ENCODE measurements at places on chromosomes 1 and 21.

DNA sequence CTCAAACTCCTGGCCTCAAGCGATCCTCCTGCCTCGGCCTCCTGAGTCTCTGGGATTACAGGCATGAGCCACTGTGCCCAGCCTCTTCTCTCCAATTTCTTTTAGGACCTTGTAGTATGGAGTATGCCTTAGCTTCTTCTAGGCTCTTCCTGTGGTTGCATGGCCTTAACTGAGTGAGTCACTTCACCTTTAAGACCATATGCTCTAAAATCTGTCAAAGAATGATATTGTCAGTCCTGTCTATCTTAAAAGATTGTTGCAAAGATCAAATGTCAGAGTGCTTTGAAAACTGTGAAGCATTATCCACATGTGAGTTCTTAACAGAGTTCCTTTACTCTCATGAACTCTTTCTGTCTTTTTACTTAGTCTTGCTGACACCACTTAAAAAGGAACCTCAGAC is 37.2 kb downstream of the ATP2B4 start:
- no peak for DNase-seq

DNA sequence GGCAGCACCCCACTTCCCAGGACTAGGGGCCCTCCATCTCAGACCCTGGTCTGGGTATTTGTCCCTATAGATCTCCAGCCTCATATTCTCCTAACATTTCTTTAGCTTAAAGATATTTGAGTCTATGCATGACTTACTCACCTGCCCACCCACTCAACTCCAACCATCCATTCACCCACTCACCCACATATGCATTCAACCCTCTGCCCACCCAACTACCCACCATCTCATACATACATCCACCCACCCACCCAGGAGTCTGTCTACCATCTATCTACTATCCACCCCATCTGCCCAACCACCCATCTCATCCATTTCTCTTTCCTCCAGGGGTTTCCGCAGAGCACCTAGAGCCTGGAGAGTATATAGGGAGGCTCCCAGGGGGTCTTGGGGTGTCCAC is 42.7 kb downstream of the FAAH start:
- no peak for DNase-seq

DNA sequence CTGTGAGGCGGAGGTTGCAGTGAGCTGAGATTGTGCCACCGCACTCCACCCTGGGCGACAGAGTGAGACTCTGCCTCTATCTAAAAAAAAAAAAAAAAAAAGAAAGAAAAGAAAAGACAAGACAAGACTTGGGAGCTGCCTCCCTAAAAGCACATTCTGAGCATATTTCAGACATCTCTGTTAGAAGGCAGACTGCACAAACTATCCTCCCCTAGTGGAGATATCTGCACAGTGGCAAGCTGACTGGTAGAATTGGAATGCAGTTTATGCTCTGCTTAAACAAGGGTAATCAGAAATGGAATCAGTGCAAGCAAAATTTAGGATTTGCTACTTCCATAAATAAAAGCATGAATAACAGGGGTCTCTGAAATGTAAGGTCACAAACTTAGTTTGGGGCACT is 31.8 kb downstream of the GNG4 start:
- DNase-seq = no peak

- DNase-seq = no peak
These were observed 17.5 kb downstream of the DIO1 start for GRCh38 chr1:53911442-53911841.

GRCh38 chr1:2330519-2331199 is 60.7 kb downstream of the MORN1 start:
- DNase-seq = no peak

DNA sequence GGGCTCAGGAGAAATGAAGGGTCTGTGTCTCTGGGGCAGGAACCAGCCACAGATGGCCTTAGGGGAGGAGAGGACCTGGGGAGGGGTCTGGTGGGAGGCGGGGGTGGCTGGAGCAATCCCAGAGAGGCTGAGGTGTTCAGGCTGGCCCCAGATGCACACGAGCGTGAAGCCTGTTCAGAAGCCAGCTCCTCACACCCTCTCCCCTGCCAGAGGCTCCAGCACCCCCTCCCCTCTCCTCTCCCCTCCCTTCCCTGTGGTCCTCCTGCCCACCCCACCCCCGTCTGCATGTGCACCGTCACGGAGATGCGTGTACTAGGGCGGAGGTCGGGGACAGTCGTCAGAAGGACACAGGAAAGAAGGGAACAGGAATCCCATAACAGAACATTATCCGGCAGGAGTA is 115.0 kb upstream of the COL6A1 start:
- DNase-seq = no peak

GRCh38 chr21:21002153-21002552 is 3.9 kb downstream of the NCAM2 start:
- no peak for DNase-seq

DNA sequence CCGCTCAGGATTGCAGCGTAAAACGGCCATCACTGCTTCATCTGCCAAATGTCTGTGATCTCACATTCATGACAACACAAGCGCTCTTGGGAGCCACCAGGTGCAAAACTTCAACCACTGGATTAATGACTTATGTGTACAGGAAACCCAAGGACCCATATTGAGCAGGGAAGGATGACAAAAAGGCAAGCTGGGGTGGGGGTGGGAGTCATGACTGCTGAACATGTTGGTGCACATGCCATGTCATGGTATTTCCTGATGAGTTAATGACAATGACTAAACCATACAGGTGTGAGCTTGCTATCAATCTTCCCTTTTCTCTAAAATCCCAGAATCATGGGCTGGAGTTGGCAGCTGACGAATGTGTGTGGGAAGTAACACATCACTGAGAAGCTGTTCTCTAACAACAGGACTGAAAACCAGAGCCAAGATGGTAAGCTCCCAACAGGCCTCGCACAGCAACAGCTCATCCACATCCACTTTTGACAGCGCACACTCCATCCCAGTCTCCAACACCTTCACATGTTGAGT is 3.1 kb upstream of the SH2D5 start:
- DNase-seq = no peak

DNA sequence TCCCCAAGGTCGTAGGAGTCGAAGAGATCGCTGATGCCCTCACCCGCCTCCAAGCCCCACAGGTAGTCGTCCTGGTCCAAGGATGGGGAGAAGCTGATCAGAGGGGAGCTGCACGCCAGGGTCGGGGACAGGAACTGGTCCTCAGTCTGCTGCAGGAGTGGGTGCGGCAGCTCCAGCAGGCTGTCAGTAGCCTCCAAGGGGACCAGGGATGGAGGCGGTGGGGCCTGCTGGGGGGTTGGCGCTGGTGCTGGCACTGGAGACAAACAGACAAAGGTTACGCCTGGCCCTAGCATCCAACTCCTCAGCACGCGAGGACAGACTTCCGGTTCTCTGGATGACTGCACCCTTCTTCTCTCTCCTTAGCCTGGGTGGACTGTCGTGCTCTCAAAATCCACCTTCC is 21.1 kb downstream of the E2F2 start:
- DNase-seq = no peak

DNA sequence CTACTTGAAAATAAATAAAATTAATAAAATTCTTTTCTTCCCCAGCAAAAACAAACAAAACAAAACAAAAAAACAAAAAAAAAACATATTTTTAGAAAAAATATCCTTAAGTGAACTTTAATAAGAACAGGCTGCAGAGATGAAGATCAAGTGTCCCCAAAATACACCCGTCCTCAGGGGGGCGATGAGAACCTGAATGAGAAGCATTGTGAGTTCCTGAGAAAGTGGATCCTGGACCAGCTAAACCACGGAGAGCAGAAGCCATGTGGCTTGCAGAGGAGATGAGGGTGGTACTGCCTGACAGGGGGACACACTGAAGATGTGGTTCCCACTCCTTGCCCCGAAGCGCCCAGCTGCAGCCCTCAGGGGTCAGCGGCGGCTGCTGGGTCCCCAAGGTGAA is 89.3 kb downstream of the ITPKB start:
- no peak for DNase-seq

DNA sequence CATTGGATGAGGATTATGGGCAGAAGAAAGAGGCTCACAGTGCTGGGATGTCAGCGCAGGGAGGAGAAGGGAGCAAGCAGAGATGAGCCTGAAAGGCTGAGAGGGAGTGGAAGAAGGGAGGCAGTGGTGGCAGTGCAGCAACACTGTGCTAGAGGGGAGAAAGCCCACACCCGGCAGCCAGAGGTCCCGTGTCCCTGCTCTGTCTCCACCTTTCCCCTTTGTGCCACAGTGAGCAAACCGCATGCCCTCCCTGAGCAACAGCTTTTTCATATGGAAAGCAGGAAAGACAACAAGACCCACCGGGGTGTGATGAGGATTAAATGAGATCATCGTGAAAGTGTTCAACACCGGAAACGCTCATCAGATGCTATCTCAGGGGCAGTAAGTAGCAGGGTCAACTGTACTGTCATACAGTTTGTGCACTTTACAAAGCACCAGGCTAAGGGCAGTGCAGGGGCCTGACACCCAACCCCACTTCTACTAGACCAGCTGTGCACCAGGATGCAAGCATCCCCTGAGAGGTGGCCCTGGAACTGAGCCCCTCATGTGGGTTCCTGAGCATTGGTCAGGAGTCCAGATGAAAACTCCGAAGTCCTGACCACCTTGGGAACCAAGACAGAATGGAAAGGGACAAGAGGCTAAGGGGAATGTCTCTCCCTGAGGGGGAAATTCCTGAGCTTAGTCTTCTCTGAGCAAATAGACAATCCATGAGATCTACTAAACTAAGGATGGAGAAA is 9.1 kb downstream of the NHLH1 start:
- DNase-seq = no peak

DNA sequence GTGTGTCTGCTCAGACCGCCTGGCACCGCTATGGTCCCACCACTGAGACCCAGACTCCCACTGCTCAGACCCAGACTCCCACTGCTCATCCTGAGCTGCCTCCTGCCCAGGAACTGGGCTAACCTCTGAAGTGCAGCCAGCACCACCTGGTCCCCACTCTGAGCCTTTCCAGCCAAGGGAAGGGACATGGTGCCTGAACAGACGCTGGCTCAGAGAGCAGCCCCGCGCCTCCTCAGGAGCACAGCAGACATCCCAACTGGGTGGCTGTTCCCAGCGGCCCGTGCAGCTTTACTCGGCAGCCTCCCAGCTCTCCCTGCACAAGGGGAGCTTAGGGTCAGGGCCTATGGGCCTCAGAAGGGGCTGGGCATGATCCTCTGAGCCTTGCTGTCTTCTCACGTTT is 27.8 kb upstream of the CNTN2 start:
- no peak for DNase-seq

DNA sequence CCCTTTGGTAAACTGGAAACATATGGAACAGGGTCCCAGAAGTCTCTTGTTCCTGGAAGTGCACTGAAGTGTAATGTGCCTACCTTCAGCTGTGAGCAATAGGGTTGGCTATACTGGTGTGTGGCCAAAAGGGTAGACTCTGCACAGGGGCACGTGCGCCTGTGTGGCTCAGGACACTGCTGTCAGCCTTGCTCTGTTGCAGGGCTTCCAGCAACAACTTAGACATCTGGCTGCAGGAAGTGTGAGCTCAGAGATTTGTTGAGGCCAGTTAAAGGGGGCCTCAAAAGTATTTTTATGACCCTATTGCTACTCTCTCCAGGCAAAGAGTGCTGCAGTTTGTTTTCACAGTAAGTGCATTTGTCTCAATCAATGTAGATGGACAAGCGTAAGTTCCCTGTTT is 7.5 kb downstream of the CTPS1 start:
- no peak for DNase-seq

- no peak for DNase-seq
These were observed 2.4 kb downstream of the KLHDC9 start for GRCh38 chr1:161100556-161100955.

- no peak for DNase-seq
These were observed 115.1 kb downstream of the SLC30A10 start for GRCh38 chr1:219813294-219813693.

GRCh38 chr1:68136187-68136586 is 85.8 kb upstream of the DIRAS3 start:
- no peak for DNase-seq

DNA sequence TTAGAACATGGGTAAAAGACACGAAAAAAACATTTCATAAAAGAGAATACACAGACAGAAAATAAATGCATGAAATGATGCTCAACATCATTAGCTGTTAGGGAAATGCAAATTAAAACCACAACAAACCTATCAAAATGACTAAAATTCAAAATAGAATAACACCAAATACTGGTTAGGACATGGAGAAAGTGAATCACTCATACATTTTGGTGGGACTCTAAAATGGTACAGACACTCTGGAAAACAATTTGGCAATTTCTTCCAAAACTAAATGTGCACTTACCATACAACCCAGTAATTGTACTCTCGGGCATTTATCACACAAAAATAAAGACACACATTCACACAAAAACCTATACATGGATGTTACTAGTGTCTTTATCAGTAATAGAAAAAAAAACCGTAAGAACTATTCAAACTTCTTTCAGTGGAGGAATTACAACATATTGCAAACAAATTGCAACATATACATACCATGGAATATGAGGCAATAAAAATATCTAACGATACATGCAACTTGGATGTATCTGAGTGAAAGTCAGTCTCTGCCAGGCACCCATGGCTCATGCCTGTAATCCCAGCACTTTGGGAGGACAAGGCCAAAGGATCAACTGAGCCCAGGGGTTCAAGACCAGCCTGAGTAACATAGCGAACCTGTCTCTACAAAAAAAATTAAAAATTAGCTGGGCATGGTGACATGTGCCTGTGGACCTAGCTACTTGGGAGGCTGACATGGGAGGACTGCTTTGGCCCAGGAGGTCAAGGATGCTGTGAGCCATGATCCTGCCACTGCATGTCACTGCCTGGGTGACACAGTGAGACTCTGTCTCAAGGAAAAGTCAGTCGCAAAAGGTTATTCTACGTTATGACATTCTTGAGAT is 19.6 kb downstream of the HSF2BP start:
- DNase-seq = no peak

GRCh38 chr21:25999921-26000582 is 170.5 kb downstream of the APP start:
- no peak for DNase-seq

DNA sequence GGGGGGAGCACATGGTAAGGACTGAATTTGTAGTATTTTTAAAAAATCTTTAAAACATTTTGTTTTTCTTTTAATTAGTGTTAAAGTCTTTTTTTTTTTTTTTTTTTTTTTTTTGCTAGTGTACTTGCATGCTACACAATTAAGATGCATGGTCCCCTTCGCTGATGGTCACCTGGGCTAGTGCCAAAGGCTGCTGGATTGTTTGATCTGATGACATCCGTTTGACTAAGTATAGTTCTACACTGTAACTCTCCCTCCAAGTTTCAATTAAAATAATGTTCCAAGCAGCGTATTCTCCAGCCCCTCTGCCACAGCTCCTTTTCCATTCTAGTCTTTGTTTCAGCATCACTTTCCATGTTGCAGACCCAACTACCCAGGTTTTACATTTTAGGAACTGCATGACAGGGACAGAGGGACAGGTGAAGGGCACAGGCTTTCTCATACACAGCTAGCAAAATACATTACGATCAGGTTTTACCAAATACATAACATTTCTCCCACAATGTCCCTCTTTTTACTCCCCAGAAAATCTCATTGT is 852 bp upstream of the RAVER2 start:
- DNase-seq = no peak

All from iPS DF 19.7 (cell line).